ENCODE measurements at places on chromosomes 1 and 21.

DNA sequence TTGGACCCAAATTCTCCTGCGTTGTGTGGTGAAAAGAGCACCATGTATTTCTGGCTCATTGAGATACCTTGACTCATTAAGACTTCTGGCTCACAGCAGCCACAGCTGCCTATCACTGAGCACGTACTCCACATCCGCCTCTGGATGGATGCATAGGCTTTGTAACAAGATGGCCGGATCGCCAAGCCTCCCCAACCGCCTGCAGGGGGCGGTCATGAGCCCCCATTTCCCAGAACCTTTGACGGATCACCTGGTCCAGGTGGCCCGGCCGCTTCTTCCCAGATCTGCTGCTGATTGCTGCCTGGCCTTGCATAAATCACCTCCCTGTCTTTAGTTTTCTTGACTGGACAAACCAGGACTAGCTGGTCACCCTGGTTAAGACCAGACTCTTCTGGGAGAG is 156.5 kb upstream of the KLHDC7A start:
- DNase-seq, result no peak

- no peak for DNase-seq
Measured at GRCh38 chr1:147598621-147599361, 57.5 kb downstream of the BCL9 start.

- DNase-seq, result peak; percentile 15
Measured at GRCh38 chr1:235996048-235996785, 68.7 kb downstream of the NID1 start.

DNA sequence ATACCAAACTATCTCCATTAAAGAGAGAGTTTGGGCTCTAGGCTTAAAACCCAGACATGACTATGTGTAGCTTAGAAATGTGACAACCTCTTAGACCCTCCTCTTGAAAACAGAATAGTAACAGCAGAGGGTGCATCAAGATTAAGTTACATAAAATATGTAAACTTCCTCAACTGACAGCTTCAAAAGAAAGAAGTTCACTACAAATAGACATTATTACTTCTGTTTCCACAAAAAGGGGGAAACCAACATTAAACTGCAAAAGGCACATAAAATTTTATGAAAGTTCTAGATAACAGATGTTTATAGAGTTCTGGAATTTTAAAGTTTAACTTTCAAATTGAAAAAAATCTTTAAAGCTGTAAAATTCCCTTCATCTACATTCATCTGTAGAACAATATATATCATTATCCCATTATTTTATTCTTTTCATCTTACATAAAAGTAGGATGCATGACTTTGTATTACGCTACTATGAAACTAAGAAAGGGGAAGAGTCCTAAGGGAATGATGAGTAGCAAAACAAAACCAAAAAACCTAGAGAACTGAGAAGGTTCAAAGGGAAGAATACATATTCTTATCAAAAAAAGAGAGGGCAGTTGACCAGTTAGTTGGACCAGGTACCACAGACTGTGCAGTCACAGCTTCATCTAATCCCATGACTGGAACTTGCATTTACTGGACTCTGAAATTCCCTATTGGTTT is 177.0 kb downstream of the SIPA1L2 start:
- no peak for DNase-seq

Data from GM12892 (cell line).